Activated CD4-positive, alpha-beta T cell treated with anti-CD3 and anti-CD28 coated beads, Interleukin-2, amount 50 U/mL, for 4 hours (primary cell): ENCODE measurements at places on chromosomes 6 and 20.

GRCh38 chr6:158347335-158347734 lies 35.1 kb downstream of the TULP4 start:
- no peak for DNase-seq

GRCh38 chr6:20202324-20202658 lies 10.0 kb downstream of the MBOAT1 start:
- DNase-seq, result no peak

DNA sequence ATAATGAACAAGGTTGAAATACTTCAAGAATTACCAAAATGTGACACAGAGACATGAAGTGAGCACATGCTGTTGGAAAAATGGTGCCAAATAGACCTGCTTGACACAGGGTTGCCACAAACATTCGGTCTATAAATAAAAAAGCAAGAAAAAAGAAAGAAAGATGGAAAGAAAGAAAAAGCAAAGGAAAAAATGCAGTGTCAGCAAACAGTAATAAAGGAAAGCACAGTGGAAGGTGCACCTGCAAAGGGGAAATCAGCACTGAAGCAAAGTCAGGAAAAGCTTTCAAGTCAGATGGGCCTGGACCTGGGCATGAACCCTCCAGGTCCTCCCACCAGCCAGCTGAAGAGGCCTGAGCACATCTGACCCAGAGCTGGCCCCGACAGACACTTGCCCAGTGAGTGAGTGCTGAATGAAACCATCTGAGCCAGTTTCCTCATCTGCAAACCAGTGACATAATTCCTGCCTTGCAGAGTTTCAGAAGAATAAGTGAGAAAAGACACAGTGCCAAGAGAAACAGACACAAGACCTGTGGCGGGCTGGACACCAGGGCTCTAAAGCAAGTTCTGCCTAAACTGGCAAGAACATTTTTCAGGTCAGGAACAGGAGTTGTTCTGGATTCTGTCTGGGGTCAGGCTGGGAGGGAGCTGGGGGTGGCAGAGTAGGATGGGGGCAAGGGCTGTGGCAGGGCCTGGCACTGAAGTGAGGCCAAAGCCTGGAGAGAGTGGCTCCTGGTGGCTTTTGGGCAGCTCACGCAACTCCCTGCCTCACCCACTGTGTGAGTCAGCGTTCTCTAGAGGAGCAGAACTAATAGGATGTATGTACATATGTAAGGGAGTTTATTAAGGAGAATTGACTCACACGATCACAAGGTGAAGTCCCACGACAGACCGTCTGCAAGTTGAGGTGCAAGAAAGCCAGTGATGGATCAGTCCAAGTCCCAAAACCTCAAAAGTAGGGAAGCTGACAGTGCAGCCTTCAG lies 23.9 kb upstream of the MICB start:
- no peak for DNase-seq

- DNase-seq, result no peak
Measured at GRCh38 chr20:15610787-15611186, 962.5 kb downstream of the KIF16B start.

DNA sequence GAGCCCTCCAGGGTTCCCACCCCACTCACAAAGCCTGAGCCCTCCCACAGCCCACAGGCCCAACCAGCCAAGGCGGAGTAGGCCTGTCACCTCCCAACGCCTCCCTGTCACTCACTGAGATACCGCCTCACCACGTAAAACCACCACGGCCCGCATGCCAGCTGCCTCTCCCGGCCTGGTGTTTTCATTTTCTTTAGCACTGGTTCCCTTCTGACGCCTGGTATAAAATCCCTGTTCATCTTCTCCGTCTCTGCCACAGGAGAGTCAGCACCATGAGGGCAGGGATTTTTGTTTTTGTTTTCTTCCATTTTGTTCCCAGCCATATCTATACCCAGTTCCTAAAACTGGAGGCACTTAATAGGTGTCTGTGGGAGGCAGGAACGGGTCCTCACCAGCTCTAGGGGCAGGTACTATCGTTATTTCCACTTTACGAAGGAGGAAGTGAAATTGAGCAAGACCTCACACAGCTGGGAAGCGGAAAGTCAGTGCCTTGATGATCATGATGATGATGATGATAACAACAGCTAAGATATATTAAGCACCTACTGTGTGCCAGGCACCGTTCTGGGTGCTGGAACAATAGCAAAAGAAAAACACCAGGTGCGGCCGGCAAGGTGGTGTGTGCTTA lies 58.6 kb downstream of the SNAI1 start:
- no peak for DNase-seq

- DNase-seq, result no peak
Measured at GRCh38 chr6:19550380-19550779, 286.8 kb upstream of the ID4 start.

DNA sequence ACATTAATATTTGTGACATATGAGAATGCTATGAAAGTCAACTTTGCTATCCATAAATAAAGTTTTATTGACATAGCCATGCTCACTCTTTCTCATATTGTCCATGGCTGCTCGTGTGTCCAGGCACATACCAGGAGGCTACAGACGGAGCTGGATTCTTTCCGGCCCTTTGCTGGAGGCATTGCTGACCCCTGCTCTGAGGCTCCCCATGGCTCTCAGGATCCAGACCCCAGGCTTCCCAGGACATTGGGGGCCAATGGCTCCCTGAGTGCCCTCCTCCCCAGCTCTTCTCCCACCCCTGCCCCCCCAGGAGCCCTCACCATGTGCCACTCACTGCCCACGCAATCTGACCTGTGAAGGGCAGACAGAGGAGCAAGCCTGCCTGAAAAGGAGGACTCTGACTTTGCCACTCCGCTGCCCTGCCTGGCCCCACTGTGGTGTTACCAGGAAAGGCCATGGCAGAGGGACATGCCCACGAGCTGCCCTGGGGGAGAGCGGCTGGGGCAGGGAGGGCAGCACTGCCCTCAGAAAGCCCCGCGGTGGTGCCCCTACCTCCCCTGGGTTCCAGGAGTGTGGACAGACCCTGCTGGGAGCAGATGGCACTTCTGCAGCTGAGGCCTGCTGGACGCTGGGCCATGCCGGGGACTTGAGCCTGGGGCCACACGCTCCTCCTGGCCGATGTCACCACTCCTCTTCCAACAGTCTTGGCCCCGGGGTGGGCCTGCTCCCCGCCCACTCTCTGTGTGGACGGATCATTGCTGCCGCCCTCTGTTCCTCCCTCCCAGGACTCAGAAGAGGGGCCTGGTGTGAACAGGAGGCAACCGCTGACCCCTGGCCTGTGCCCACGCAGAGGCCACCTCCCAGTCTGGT lies 97.8 kb upstream of the BHLHE23 start:
- no peak for DNase-seq
